Fibroblast of skin of back (primary cell): ENCODE measurements at places on chromosomes 5 and 9.

GRCh38 chr5:112025757-112026156 is 268.8 kb upstream of the NREP start:
- no peak for DNase-seq

DNA sequence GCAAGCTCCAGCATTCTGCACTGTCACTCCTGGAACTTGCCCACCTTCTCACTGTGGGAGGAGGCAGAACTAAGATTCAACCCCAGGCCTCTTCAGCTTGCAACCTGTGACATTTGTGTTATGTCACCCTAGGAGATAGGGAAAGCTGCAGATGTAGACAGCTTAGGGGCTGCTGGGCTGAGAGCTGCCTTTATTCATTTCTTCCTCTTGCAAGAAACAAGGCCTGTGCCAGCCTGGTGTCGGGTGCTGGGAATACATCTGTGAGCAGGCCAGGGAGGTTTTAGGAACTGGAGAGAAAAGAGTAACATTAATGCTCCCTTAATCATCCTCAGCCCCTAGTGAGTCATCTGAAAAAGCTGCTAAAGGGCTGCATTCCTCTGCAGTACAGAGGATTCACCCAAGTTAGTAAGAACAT is 101.8 kb downstream of the FGF18 start:
- peak; percentile 96 for DNase-seq

- DNase-seq, result no peak
Observed at GRCh38 chr5:143682929-143683386, 129.0 kb upstream of the HMHB1 start.

DNA sequence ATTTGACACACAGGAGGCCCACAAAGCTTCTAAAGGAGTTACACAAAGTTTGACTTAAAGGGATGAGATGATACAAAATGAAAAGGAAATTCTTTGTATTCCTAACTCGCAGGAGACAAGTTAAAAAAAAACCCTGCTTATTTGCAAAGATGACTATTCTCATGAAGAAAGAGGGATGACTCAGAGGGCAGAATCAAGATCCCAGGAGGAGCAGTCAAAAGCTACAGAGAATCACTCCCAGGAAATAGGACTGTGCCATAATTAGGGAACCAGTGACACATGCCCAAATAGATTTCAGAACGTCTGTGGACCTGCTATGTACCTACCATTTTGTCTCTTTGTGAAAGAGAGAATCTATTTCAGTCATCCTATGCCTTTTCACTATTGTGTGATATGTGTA is 103.5 kb upstream of the ARRDC3 start:
- peak; percentile 74 for DNase-seq

DNA sequence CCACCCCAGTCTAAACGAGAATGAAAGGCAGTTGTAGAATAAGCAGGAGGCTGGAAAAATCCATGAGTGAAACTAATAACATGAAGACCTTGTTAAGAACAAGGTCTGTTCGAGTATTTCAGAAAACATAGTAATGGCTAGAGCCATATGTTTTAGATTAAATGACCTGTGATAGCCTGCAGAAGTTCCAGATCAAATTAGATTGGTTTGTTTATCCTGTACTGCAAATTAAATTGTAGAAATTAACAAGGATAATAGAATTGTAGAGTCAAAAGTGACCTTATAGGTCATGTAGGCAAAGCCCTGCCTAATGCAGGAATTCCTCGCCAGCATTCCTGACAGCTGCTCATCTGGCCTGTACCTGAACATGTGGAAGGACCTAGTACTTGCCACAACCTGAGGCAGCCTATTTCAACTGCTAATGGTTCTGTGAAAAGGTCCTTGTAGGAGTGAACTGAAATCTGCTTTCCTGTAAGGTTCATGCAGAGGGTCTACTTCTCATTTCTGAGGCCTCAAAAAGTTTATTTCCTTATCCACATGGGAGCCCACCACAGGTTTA is 17.2 kb downstream of the LIX1 start:
- DNase-seq, result no peak

DNA sequence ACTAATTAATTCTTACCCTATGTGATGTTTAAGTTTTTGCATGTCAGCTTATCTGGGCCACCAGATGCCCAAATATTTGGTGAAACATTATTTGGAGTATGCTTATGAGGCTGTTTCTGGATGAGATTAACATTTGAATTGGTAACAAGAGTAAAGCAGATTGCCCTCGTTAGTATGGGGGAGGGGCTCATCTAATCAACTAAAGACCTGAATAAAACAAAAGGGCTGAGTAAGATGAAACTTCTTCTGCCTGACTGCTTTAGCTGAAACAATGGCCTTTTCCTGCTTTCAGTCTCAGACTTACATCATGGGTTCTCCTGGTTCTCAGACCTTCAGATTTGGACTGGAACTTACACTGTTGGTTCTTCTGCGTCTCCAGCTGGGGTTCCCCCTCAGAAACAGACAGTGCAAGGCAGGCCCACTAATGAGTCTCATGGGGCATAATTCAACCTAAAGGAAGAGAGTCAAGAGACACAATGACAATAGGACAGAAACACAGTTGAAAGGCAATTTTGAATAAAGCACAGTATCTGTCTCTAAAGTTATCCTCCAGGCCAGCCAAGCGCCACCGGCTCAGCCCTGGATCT is 288.4 kb downstream of the CAAP1 start:
- DNase-seq, result no peak

DNA sequence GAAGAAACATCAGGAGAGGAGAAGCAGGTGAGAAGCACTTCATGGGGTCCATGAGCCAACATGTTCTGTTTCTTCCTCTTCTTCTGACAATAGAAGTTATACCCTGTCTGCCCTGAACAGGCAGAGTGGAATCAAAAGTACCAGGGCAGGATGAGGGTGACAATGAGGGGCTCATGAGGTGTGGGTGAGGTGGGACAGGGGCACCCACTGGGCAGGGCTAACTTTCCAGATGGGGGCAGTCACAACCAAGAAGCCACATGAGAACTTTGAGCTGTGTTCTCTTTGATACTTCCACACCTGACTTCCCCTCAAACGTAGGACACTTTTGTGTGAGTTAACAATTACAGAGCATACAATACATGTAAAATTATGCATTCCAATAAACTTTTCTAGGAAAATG is 92.7 kb downstream of the LHFPL2 start:
- no peak for DNase-seq

DNA sequence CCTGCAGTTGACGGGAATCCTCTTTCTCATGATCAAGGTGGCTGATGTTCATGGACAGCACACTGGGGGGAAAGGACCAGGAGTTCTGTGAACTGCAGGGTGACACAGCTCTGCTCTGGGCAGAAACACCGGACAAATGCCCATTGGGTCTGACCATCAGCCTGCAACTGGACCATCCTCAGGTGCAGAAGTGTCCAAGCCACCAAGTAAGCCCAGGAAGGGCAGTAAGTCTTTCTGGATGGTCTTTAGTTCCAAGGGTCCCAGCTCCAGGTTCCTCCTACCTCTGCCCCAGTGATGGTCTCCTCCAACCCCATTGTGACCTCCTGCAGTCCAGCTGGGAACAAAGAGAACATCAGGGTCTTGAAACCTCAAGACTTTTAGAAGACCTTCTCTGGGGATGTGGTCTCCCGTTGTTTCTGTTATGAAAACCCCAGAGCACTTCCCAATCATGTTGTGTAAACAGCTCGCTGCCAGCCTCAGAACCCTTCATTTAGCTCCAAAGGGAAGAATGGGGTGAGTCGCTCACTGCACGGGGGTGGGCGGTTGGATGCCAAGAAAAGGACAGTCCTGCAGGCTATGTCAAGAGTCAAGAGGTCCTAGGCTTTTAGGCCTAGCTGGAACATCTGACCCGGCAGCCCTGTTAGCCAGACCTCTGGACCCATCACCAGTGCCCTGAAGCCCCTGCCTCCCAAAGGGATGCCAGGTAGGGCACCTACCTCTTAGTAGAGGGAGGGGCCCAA is 41.8 kb upstream of the TCF7 start:
- DNase-seq, result no peak

DNA sequence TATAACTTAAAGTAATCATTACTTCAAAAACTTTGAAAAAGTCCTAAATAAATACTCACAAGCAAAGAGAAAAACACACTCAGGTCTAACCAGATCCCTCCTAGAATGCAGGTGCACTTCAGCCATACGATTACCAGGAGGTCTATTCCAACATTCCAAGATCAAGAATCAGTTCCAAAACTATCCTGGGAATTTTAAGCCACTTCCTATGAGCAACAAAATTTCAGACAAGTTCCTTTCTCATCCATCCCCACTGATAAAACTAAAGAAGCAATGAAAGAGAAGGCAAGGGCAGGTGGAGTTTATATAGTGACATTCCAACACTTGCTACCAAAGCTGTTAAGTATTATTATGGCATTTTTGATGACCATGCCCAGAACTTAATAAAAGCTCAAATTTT is 29.6 kb downstream of the MLLT3 start:
- DNase-seq, result peak; percentile 78

DNA sequence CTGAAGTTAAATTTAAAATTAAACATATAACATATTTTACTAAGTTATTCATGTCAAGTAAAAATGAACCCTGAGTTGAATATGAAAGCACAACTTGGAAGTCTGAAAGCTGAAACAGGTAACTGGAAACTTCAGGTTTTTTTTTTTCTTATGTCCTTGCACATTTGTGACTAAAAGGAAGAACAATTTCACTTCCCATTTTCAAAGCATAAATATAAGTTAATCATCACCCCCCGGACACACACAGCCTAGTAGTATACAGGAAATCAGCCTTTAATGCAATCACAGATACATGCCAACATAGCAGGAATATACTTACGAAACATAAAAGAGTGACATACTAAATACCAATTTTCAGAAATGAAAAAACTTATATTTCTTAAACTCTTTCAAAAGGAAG is 225.9 kb downstream of the RFX3 start:
- no peak for DNase-seq

GRCh38 chr5:6804766-6805501 is 91.7 kb downstream of the TENT4A start:
- peak; percentile 74 for DNase-seq

GRCh38 chr9:119318371-119318770 is 50.9 kb downstream of the BRINP1 start:
- no peak for DNase-seq

DNA sequence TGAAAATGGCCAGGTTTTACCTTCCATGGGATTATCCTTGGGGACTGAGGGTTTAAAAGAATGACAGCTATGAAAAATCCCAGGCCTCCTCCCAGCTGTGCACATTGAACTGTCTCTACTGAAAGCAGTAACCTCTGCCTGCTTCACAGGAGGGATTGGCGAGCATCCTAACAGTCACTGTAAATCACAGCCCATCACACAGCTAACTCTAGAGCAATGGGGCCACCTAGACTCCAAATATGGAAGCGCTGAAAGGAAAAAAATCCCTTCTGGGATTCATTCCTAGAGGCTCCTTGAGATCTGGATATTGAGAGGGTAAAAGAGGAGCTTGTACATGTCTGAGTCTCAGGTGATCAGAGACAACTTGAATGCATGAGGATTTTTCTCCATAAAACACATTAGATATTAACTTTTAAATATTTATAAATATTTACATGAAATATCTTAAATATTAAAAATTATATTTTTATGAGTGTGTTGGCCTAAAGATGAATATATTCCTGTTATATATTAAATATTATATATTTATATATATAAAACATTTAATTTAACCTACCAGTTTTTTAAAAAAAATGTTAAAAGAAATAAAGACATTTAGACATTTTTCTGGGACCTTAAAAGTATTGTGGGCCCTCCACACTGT is 133.8 kb upstream of the SLC24A2 start:
- peak; percentile 63 for DNase-seq

DNA sequence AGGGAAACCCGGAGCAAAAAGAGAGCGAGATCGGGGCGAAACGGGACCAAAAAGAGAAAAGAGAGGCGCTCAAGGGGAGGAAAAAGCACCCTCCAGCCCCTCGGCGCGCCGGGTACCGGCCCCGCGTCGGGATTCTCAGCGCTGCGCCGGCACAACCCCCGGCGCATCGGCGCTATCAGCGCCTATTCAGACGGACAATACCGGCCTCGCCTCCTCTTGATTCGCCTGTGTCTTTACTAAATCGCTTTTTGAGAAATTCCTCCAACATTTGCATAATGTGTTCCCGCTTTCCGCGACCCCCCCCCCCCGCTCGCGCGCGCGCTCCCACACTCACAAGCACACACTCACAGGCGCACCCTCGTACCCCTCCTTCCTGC is 578 bp downstream of the LHX6 start:
- DNase-seq, result no peak

- DNase-seq, result no peak
Observed at GRCh38 chr5:165477546-165477945, 1972.1 kb downstream of the MAT2B start.

GRCh38 chr9:87195306-87195705 is 248.0 kb upstream of the GAS1 start:
- peak; percentile 54 for DNase-seq

DNA sequence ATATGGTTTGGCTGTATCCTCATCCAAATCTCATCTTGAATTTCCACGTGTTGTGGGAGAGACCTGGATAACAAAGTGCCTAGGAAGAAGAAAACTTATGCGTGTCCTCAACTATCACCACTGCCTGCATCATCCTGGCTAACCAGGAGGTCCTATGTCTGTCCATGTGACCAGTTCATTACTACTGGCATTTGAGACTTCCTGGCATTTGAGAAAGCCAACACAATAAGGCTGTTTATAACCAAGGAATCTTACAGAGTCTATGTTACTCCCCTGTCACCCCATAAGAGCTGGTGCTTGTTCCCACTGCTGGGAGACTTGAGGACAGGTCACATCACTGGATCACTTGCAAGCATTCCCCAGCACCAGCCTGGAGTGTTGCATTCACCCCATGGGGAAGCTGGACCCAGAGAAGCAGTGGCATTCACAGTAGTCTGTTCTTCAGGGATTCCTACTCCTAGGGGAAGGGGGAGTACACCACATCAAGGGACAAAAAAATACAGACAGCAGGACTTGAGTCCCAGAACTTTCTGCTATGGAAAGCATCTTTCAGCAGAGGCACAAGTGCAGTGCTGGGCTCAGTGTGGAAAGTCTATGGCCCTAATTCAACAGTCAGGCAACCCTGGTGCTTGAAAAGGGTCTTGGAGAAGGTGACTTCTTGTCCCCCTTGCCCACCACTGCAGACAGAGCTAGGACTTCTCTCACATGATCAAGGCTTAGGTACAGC is 717.1 kb downstream of the SEMA5A start:
- peak; percentile 68 for DNase-seq

GRCh38 chr9:21854594-21854993 is 52.2 kb downstream of the MTAP start:
- no peak for DNase-seq

DNA sequence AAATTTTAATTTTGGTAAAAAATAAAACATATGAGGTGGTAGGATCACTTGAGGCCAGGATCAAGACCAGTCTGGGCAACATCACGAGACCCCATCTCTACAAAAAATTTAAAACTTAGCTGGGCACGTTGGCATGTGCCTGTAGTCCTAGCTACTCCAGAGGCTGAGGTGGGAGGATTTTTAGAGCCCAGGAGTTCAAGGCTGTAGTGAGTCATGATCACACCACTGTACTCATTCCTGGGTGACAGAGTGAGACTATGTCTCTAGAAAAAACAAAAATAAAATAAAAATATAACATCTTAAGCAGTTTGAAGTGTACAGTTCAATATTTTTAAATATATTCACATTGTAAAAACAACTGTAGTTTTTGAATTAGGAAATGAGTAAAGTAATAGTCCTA is 108.3 kb downstream of the SMIM15 start:
- peak; percentile 50 for DNase-seq
